ENCODE measurements at places on chromosomes 16 and 17.

DNA sequence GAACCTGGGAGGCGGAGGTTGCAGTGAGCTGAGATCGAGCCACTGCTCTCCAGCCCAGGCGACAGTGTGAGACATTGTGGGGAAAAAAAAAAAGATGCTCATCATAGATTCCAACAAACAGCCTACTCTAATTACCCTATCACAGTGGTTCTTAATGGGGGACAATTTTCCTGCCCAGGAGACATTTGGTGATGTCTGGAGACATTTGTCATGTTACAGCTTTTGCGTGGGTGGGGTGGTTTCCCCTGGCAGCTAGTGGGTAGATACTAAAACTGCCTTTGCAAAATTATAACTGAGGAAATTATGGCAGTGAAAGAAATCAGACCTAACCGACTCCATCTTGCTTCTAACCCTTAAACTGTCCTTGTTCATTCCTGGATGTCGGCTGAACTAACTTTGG lies 92.5 kb upstream of the RBL2 start:
- DNase-seq: no peak

GRCh38 chr17:58541249-58541648 lies 26.8 kb upstream of the MTMR4 start:
- no peak for DNase-seq

DNA sequence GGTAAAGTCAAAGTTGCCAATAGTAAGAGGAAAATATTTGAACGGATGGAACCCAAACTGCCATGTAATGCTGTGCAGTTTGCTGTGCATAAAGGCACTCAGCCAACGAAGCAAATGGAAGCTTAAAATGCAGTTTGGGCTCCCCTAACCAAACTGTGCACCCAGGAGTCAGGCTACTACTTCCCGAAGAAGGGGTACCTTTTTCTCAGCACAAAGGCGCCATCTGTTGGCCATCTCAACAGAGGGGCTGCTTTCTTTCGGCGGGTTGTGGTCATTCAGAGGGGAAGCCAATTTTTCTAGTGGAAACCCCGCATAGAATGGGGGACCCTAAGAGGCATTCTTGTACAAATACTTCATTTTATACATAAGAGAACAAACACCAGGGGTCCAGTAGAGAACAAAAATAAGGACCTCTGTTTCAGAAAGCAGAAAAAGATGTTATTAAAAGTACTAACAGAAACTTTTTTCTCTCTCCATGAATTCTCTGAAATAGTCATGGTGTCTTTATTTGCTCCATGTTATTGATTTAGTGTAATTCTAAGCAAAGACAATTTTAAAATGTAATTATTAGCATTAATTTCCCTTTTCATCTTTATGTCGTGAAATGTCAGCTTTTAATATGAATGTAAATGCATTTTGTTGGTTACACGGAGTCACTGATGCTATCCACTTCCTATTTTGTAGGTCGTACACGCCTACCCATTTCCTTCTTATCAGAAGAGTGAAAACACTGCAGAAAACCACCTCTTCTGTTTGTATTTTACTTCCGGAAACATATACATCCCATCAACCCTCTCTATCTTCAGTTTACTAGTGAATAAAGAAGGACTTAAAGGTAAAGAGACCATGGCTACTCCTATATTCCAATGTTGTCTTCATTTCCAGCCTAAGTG lies 453.3 kb downstream of the KCNJ2 start:
- DNase-seq: peak; percentile 56

- DNase-seq: no peak
Observed at GRCh38 chr16:87209808-87210512, 107.2 kb downstream of the C16orf95 start.

GRCh38 chr17:16986391-16986790 lies 14.5 kb upstream of the TNFRSF13B start:
- no peak for DNase-seq

- DNase-seq: no peak
Observed at GRCh38 chr17:58330997-58331814, 2.6 kb upstream of the TSPOAP1 start.

DNA sequence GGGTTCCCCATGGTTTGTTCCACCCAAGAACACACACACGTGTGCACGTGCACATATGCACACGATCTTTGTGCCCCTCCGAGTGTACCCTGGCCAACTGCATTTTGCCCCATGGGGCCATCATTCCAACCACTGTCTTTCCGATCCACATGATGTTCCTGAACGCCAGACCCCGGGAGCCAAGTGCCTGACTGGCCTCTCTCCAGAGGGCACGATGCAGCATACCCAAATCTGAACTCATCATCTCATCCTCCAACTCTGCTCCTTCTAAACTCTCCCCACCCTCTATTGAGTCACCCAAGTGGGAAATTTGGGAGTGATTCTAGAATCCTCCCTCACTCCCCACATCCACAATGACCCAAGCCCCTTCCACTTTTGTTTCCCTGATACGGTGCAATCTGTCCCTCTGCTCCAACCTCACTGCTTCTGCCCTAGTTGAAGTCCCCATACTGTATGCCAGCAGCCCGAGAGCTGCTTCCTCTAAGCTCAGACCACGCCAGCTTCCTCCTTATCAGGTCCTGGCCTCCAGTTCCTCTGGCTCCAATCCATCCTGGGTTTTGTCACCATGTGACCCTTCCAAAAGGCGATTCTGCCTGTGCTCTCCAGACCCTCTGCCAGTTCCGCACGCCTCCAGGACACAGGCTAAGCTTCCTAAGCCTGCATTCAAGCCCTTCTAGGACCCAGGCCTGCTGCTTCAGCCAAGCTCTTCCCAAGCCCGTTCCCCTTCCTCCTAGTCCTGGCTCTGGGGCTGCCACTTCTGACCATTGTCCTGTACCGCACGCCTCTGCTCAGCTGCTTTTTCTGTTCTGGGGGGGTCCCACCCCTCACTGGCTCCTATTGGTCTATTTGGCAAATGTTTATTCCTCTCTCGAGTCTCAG lies 10.1 kb upstream of the TMEM208 start:
- DNase-seq: no peak

- DNase-seq: no peak
Observed at GRCh38 chr16:89953671-89954406, 5.3 kb downstream of the DEF8 start.

- DNase-seq: no peak
Observed at GRCh38 chr17:55763856-55764255, 13.0 kb downstream of the PCTP start.

DNA sequence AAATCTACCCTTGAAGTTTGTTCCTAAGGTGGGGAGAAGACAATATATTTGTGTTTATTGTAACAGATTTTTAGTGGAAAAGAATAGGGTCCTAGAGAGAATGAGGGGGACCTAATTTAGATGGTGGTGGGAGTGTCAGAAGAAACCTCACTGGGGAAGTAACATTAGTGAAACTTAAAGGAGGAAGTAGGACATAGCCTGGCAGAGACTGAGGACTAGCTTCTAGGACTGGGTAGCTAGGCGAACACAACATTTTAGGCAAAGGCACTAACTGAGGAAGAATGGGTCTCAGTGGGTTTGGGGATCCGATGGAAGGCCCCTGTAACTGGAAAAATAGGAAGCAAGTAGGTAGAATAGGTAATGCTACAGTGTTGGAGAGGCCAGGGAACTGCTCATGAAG lies 4.2 kb upstream of the ARL2BP start:
- DNase-seq: no peak

GRCh38 chr17:76385892-76386786 lies 1.7 kb downstream of the SPHK1 start:
- DNase-seq: peak; percentile 75

DNA sequence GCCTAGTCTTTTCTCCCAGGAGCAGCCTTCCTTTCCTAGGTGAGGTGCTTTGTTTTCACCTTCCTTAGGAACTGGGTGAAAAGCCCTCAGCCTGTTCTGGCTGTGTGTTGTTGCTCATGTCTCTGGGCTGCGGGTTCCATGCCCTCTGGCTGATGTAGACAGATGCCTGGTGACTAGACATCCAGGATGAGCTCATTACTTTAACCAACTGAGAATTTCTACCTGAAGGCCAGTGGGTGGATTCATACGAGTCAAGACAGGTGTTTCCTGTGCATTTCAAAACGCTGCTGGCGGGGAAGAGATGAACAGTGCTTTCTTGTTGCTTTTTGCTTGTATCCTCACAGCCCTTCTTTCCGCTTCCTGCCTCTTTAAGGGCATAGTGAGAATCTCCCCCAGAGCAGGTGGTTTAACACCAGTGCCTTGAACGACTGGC lies 22.3 kb downstream of the SAP30BP start:
- no peak for DNase-seq

DNA sequence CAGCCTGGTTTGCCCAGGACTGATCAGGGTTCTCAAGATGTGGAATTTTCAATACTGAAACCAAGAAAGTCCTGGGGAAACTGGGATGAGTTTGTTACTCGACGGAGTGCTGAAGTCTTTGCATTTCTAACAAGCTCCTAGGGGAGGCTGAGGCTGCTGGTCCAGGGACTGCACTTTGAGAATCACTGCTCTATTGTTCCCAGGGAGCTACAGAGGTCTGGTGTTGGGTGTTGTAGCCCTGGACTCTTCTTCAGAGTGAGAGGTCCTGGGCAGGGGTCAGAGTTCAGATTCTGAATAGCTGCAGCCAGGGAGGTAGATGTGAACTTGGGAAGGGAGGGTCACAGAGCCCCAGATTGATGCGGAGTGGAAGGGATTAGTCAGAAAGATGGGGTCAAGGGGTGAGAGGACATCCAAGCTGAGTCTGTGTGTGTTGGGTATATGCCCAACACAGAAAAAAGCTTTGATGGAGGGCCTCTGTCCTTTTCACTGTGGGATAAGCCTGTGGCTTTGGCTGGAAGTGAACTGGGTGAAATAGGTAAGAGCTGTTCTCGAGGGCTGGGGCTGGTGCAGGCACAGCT lies 14.1 kb downstream of the TMEM238L start:
- DNase-seq: no peak

DNA sequence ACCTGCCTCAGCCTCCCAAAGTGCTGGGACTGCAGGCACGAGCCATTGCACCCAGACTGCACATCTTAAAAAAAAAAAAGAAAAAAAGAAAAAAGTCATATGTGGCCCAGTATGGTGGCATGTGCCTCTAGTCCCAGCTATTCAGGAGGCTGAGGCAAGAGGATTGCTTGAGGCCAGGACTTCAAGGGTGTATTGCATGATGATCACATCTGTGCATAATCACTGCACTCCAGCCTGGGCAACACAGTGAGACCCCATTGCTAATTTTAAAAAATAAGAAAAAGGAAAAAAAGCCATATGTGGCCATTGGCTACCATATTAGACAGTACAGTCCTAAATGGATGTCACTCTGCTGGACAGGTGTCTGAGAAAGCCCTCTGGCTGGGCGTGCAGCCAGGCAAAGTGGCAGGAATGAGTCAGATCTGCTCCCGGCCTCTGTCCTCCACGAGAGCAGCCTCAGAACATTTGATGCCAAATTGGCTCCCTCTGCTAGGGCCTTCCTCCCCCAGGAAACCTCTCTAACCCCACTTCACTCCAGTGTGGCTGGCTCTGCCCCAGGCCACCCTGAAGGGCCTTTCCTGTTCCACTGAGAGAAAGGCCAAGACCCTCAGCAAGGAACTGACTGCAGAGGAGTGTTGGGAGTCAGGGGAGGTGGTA lies 14.7 kb downstream of the CA7 start:
- no peak for DNase-seq

- no peak for DNase-seq
Observed at GRCh38 chr16:17454162-17454730, 16.5 kb downstream of the XYLT1 start.

- DNase-seq: no peak
Observed at GRCh38 chr16:30473231-30474073, 910 bp downstream of the ITGAL start.

GRCh38 chr17:76772842-76773525 lies 35.1 kb downstream of the MFSD11 start:
- no peak for DNase-seq

DNA sequence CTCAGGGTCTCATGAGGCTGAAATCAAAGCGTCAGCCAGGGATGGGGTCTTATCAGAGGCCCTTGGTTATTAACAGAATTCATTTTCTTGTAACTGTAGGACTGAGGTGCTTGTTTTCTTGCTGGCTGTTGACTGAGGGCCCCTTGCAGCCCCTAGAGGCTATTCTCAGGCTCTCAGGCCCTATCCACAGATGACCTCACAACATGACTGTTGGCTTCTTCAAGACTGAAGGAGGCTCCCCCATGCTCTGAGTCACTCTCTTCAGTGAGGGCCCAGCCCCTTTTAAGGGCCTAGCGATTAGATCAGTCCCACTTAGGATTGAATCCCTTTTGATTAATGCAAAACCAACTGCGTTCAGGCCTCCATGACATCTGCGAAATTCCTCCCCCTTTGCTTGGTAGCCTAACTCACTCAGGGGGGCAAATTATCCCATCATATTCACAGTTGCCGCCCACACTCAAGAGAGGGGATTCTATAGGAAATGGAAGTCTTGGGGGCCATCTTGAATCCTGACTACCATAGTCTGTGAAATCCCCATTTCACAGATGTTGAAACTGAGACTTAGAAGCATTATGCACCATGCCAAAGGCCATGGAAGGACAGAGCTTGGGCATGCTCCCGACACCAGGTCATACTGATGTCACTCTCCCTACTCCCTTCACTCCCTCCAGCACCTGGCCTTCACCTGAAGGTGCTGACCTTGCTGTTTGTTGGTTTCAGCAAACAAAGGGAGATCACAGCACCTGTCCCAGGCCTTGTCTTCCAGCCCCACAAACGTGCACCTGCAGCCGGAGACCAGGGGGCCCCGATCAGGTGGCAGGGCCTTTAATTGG lies 592.3 kb downstream of the MAF start:
- DNase-seq: no peak
